ENCODE measurements at places on chromosomes 1 and 21.

DNA sequence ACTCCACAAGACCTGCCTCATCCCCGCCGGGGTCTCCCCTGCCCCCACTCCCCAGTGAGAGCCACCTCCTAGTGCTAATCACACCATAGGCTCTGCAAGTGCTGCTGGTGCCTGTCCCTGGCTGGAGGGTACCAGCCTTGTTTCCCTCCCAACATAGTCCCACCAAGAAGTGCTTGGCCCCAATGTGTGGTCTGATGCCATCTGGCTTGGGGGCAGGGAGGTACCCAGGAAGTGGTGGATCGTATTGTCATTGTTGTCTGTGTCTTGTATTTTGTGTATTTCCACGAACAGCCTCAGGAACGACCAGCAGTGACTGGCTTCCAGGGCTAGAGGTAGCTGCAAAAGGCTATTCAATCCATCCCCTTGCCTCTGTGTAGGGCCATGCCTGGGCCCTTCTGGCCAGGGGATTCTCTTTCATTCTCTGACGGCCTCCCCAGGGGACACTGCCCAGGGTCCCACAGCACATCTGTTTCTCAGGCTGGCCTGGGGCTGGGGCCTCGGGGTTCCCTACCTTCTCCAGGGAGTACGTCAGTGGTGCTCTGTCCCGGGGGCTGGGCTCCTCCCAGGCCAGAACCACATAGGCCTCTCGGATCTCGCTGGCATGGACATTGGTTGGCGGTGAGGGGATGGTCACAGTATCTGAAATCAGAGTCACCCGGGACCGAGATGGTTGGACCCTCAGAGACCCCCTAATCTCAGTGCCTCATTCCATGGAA lies 22.8 kb downstream of the MYOM3 start:
- DNase-seq, result no peak

GRCh38 chr1:107889524-107889923 lies 75.5 kb downstream of the VAV3 start:
- no peak for DNase-seq

GRCh38 chr1:206898089-206898914 lies 1.1 kb downstream of the IL24 start:
- DNase-seq, result no peak

DNA sequence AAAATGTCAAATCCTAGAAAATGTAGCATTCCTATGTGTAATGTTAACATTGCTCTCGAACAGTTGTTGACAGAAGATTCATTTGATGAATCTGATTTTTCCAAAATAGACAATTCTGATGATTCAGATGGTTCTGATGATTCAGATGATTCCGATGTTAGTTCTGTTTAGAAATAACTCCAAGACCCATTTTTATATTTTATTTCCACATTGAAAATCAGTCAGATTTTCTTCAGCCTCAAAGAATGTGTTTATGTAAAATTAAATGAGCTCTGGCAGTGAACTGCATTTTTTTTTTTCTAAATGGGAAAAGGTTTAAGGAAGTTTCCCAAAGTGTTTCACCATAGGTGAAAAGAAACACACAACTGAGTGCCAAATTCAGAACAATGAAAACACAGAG lies 136.5 kb downstream of the TSEN15 start:
- no peak for DNase-seq

DNA sequence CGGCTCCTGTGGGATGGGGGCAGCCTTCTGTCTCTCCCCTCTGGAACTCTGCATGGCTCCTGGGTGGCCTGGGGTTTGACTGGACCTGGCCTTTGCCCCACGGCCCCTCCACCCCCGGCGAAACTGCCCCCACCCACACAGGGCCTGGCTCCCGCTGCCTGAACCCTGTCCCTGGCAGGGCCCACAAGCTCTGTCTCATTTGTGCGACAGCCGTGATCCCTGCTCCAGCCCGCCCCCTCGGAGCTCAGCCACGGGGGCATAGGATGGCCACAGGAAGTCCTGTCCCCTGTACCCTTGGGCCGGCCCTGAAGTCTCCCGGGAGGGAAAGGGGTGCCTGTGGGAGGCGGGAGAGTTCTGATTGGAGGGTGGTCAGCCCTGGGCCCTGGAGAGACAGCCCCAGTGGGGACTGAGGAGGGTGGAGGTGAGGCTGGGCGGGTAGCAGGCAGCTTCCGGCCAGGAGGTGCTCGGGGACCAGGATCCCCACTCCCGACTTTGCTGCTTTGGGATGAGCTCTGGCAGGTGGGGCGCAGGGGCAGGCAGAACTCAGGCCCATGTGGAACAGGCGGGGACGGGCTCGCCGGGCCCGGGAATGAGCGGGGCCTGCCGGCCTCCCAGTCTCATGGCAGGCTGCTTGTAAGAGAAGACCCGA lies 45.1 kb downstream of the SLX9 start:
- DNase-seq, result no peak

DNA sequence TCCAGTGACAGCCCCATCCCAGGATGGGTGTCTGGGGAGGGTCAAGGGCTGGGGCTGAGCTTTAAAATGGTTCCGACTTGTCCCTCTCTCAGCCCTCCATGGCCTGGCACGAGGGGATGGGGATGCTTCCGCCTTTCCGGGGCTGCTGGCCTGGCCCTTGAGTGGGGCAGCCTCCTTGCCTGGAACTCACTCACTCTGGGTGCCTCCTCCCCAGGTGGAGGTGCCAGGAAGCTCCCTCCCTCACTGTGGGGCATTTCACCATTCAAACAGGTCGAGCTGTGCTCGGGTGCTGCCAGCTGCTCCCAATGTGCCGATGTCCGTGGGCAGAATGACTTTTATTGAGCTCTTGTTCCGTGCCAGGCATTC lies 24.2 kb downstream of the PCSK9 start:
- DNase-seq, result no peak

GRCh38 chr1:20432341-20432740 lies 53.7 kb downstream of the CAMK2N1 start:
- DNase-seq, result no peak

DNA sequence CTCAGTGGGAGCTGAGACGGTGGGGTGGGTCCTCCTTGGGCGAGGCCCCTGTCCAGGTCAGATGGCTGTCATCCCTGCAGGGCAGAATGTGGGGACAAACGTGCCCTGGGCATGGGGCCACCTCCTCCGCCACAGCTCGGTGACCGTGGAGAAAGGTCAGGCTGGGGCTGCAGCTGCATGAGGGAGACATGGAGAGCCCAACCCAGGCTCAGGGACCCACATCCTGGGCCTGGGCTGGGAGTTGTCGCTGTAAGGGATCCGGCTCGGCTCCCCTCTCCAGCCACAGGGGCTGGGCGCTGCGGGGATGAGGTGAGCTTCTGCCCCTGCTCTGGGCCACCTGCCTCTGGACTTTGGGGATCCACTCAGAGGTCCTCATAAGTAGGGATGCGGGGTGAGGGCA lies 518 bp upstream of the PLCH2 start:
- DNase-seq, result no peak

GRCh38 chr1:34426325-34426896 lies 249.7 kb downstream of the C1orf94 start:
- DNase-seq, result no peak

DNA sequence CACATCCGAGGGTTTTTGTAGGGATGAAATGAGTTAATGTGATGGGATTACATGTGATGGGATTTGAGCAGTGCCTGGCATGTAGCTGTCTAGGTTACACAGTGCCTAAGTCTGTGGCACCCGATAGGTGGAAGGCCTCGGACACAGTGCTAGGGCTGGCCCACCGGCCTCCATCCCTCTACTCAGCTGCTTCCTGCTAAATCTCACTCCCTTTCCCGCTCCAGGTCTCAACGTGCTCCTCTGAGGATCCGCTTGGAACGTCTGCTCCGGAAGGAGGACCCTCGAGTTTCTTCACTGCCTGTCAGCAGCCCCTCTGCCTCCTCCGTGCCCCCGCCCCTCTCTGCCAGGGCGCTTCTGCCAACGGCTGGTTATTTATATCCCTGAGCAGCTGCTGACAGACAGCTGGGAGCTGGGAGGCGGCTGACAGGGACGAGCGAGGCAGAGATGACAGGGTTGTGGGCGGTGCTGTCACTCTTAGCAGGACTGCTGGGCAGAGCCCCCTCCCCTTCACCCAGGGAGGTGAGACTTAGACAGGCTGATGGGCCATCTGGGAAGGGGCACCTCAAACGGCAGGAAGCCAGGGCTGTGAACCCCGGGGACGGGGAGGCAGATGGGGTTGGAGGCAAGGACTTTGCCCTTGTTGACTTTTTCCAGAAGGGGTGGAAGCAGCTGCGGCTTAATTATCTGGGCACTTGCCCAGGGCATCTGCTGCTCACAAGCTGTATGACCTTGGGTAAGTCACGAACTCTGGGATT lies 26.6 kb upstream of the LRRN2 start:
- no peak for DNase-seq

GRCh38 chr1:212491454-212491853 lies 58.7 kb downstream of the NENF start:
- DNase-seq, result no peak

GRCh38 chr1:205536759-205537361 lies 32.4 kb downstream of the CDK18 start:
- DNase-seq, result no peak

DNA sequence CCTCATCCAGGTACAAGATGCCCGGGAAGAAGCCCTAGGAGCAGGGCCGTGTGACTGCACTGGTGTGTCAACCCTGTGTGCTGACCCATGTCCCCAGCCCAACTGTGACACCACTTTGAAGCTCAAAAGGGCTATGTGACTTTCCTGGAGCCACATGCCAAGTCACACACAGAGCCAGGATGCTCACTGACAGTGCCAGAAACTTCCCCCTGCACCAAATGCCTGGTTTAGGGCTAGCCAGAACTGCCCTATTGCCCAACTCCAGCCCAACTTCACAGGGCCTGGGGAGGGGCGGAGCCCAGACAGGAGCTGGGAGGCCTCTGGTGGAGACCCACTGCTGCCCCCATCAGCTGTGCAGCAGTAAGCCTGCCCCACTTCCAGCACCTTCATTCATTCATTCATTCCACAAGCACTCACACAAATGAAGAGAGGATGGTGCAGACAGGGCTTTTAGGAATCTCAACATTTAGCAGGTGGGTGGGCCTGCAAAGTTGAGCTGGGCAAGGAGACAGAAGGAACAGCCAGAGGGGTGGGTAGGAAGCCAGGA lies 36.7 kb downstream of the KCNQ4 start:
- no peak for DNase-seq

DNA sequence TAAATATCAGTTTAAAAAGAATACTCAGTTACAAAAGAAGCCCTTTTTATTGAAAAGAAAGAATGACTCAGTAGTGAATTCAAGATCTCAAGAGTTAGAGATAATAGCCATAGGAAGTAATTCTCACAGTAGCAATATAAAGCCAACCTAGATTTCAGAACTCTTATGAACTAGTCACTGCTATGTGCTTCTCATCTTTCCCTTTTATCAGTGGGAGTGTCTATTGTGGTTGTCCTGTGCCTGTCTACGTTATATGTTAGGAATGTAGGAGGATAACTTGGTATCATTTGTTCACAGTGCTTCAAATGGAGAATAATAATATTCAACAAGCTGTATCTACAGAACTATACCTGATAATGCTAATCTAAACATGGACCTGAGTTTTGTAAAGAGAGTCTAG lies 73.1 kb upstream of the RGS21 start:
- no peak for DNase-seq

GRCh38 chr1:228749765-228750164 lies 14.5 kb downstream of the RHOU start:
- no peak for DNase-seq

DNA sequence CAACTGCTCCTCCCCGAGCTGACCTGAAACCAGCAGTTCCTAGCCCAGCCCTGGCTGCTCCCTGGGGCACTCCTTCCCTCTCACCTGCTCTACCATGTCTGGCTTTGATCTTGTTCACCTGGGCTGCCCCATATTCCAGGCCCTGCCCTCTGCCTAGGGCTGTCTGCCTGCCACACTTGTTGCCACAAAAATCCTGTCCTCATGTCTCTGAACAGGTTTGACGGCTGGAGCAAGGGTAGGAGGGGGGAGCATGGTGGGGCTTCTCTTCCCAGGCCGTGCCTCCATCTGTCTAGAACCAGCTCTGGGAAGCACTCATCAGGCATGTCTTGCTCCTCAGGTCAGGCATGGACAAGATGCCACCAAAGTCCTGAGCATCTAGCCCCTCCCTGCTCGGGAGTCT lies 44.3 kb upstream of the WNT2B start:
- no peak for DNase-seq

- no peak for DNase-seq
Measured at GRCh38 chr21:46100020-46100419, 2.1 kb downstream of the COL6A2 start.

- DNase-seq, result no peak
Measured at GRCh38 chr21:32304998-32305397, 6.3 kb downstream of the MRAP start.

DNA sequence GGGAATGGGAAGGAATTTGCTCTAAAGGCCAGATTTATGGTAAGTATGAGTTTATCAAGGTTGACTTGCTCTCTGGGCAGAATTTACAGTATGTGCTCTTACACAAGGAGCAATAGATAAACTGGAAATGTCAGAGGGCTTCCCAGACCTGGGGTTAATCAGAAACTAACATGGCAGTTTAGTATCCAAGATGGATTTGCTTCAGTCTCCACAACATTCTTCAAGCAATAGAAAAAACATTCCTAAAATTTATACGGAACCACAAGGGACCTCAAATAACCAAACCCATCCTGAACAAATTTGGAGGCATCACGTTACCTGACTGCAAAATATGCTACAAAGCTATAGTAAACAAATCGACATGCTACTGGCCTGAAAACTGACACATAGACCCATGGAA lies 606.7 kb upstream of the CHRM3 start:
- DNase-seq, result no peak

GRCh38 chr1:983798-984475 lies 2.0 kb upstream of the PERM1 start:
- peak; percentile 66 for DNase-seq

DNA sequence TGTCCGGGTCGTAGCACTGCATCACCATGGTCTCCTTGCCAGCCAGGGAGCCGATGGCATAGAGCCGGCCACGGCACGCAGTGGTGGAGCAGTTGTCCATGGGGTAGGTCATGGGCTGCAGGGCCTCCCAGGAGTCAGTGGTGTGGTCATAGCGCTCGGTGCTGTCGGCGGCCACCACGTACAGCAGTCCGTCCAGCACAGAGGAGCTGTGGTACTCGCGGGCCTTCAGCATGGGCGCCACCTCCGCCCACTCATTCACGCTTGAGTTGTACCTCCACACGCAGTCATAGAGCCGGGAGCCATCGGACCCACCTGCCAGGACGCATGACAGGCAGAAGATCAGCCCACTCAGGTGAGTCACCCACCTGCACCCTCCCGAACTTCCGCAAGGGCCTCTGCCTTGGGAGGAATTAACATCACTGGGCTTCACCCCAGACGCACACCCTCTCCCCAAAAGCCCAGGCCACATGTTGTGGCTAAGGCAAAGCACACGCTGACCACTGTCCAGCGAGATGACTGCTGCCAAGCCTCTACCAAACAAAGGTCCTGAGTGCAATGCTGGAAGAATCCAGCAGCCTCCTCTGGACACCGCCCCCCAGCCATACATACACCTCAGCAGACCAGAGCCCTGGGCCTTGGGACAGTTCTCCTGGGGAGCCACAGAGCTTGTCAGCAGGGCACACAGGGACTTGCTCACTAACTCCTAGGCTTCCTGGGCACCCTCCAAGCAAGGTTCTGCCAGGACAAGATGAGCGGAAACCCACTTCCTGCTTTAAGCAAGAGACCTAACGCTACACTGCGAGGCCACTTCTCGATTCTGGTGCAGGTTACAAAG lies 3.3 kb downstream of the KLHL21 start:
- no peak for DNase-seq

- DNase-seq, result no peak
Measured at GRCh38 chr1:41385398-41386195, 24.4 kb downstream of the FOXO6 start.

- no peak for DNase-seq
Measured at GRCh38 chr1:181134543-181135436, 46.3 kb downstream of the IER5 start.

All from activated naive CD4-positive, alpha-beta T cell (primary cell).